Natural killer cell (primary cell): ENCODE measurements at places on chromosomes 2 and 18.

DNA sequence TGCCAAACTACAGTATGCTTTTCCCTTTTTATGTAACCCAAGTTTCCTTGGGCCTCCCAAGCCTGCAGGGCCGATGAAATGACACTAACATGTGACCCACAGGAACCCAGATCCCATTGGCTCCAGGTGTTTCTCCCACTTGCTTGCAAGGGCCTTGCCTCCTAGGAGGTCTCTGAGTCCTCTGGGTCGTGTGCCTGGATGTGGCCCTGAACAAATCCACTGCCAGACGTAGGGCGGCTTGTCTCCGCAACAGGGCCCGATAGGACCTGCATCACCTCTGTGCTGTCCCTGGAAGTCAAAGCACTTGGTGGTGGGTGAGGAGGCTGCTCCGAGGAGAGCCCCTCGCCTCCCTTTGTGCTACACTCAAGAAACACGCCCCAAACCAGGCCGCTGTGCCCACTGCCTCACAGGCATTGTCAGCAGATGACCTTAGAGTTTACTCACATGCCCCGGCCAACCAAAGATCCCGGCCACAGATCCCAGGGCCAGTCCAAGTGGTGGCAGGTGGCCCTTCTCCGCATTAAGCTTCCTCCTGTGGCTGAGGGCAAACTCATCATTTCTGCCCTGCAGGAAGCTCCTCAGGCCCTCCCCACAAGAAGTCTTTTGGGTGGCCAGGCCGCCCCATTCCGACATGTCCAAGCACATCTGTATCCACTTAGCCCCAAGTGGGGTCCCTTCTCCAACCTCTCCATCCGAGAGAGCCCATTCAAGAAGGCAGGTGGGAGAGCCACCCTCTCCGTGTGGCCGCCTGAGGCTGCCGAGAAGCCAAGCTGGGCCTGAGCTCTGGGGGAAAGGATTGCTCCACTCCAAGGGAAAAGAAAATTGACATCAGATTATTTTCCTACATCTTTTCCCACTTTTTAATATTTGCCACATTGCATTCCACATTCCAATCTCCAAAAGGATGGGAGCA is 76.7 kb downstream of the GFPT1 start:
- DNase-seq: no peak

DNA sequence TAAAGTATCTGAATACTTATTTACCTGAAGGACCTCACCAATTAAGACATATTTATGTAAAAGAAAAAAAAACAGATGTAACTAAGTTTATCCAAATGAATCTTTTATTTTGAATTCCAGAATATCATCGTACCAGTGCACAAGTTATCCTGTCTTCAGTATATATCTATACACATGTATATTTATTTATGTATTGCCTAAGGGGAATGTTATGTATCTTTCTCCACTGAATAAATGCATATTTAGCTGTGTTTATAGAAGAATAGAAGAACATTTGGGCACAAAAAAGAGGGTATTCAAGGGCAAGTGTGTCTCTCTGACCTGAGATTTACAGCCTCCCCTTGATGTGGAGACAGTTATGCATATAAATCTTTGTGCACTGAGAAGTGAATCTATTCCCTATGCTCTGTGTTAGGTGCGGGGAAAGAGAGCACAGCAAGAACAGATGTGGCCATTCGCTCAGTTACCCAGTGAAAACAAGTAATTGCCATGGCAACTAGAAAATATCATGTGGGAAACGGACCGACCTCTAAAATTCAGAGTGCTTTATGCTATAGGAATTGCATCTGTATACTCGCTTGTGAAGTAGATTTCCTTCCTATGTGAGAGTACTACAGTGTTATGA is 39.5 kb upstream of the ASXL3 start:
- no peak for DNase-seq

- no peak for DNase-seq
Observed at GRCh38 chr2:220930271-220931076, 641.6 kb downstream of the EPHA4 start.

GRCh38 chr2:102724016-102724490 is 37.8 kb upstream of the TMEM182 start:
- DNase-seq: no peak

DNA sequence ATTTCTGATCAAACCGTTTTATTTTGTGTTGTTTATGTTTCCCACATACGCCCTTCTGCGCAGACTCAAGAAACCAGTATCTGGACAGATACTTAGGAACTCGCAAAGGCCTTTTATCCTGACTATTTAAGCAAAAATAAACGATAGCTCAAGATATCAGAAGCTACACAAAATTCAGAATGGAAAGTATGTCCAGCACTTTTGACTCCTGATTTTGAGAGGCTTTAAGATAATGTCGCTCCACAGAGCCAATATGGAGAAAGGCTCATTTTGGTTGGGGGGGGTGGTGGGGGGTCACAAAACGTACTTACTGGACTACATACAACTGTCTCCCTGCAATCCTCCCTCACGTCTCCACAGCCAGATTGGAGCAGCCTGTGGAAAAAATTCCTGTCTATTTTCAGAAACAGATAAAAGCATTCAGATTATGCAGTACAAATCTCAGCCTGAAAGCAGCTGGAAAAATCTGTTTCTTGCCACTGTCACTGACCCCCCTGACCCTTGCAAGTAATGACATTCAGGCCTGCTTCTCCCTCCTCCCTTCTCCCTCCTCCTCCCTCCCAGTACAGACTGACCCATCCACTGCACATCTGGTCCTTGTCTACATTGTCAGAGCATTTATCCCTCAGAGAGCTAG is 34.9 kb upstream of the LCLAT1 start:
- no peak for DNase-seq

GRCh38 chr2:179226961-179227259 is 37.7 kb downstream of the SESTD1 start:
- peak; percentile 0 for DNase-seq

- no peak for DNase-seq
Observed at GRCh38 chr2:113831161-113831560, 58.7 kb upstream of the ACTR3 start.
